ENCODE measurements at places on chromosomes 1 and 21. TPM values are rescaled to one million over a fixed set of nuclear protein-coding genes. Genes with fewer than 3 reads are reported as not detected.

DNA sequence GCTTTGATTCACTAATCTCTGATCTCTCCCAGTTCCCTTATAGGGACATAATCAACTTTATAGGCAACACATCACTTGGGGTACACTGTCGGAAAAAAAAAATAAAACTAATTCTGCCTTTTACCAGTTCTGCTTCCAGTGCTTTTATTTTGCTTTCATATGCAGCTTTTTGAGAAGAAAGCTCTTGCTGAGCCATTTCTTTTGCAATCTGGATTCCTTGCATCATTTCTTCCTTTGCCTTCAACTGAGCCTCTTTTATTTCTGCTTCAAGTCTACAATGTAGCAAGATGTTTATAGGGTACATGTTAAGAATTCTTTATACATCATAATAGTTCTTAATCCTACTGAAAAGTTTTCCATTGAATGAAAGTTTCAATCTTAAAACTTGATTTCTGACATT is 30.6 kb downstream of the KIF14 start:
- no peak for DNase-seq

DNA sequence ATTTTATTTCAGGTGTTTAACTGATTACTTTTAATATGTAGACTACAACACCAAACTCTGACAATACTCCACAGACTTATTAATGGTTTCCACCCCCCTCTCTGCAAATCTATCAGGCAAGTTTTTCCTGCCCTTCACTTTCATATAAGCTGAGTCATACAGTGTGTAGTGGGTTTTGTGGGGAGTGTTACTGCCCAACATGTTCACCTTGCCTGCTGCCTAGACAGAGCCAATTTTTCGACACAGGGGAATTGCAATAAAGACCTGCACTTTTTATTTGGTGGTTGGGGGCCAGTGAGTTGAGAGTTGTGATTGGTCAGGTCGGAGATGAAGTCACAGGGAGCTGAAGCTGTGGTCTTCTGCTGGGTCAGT is 119.7 kb downstream of the PPIAL4G start:
- no peak for DNase-seq

DNA sequence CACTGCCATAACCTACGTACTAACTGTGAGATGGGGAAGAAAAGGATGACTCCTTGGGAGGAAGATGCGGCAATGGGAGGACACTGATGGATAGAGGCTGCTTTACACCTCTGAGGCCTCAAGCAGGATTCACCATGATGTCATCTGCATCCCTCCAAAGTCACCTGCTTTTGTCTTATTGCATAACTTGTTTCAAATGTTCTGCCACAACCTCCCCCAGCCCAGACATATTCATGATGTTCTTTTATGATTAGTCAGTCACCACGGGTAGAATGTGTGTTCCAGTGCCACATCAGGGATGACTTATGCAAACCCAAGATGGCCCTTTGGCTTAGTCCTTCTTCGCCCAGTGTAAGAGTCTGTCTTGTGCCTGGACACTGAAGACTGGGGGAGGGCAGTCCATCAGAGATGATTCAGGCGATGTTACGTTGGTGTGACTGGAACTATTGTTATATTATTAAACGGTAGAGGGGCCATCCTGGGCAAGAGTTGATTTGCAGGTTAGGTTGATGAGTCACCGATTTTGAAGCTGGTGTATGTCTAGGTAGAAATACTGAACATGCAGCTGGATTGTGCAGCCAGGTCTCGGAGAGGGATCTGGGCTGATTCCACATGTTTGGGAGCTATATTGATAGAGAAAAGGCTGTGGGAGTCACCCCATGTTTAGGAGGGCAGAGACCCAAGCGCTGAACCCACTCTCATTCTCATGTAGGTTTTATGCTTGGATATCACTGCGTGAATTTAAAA is 32.6 kb downstream of the RYR2 start:
- DNase-seq = no peak

GRCh38 chr1:31434979-31435378 is 22.0 kb downstream of the SERINC2 start:
- no peak for DNase-seq

Gene YARS1
- 272 TPM for total RNA-seq
